ENCODE measurements at places on chromosomes 2 and 18.
A peak's percentile ranks its signal among the peaks of the same experiment; 100 is the strongest.

DNA sequence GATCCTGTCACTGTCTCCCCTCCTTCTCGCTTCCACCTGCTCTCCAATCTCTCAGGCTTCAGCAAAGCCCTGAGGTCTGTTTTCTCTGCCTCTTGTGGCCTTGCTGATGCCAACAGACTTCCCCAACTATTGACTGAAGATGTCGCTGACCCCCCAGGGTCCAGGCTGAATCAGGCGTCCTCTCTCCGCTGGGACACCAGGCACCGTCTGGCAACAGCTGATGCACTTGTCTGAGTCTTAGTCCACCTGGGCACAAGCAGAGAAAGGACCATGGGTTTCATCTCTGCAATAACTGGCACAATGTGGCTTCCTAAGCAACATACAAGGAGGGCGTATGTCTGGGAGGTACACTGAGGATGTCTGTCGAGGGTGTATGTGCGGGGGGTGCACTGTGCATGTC lies 248.7 kb upstream of the MYT1L start:
- no peak for DNase-seq

- DNase-seq = no peak
Measured at GRCh38 chr2:67046591-67046990, 350.5 kb upstream of the ETAA1 start.

DNA sequence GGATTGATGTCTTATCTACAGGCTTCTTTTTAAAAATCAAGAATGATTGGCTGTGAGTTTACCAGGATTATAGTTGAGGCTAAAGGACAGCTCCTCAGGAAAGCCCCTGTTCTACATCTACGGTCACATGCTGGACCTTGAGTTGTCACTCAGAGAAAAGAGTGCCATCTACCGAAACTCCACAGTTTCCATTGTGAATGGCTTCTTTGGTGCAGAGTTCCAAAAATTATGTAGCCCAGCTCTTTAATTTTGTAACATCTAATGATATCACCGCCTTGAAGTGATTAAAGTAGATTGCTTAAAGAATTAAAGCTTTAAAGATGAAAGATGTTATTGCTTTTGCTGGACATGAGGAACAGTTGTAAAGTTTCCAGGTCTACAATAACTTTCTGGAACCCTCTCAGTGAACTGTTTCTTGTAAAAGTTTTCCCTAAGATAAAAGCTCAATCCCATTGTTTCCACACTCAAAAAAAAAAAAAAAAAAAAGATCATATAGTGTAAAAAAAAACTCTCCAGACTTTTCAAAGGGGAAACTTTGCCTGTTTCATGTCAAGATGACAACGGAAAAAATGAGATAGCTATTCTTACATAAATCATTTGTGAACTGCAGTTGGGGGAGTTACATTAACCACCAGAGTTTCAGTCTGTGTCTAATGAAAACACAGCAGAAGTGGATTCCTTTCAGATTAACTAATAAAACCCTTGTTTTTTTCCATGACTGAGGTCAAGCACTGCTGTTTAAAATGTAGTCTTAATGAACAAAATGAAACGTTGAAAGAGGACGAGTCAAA lies 4.3 kb downstream of the COL3A1 start:
- DNase-seq = no peak

DNA sequence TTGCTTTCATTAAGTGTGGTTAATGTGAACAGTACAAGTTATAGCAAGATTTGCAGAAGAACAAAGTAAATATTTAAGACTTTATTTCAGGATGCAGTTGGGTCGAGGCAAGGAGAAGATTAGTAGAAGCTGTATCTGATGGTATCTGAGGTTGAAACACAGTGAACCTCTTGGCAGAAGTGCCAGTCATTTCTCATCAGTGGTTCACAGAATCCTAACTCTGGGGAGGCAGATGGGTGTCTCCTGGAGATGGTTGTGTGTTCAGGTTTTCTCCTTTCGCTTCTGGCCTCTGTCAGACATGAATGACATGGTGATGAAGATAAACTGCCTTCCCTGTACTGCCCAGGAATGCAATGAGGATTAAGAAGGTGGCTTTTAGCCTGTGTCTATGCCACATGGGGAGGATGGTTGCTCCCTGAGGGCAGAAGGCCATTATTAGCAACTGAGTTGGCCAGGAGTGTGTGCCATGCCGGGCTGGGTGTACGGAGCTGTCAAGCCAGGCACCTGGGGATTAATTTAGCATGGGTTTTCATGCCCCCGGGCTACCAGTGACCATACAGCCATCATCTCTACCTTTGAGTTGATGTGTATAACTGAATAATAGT lies 28.0 kb downstream of the MGAT5 start:
- DNase-seq = no peak

DNA sequence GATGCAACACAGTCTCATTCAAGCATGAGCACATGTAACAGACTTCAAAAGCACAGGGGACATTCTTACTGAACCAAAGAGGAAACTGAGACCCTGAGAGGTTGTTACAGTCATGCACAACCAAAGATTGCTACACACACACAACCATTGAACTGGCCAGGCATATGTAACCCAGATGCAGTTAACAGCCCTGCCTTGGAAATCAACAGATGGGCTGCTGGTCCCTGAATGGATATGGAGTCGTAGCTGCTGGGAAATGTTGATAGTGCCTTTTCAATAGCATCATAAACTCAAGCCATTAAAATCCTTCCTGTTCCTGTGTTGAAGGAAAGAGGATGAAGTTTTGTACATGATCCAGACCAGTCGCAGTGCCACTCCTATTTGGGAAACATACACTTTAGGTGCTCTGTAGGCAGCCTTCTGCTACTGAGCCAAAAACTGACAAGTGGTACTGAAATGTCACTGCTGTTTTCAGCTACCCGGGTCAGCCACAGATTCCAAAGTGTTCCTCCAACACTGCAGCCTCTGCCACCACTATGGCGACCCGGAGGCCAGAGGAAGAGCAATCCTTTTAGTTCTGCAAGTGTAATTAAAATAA lies 143.9 kb downstream of the CCBE1 start:
- DNase-seq = no peak

- DNase-seq = no peak
Measured at GRCh38 chr18:55031979-55032378, 72.7 kb upstream of the CCDC68 start.

- DNase-seq = no peak
Measured at GRCh38 chr18:13530033-13530878, 196.1 kb downstream of the FAM210A start.

GRCh38 chr2:34828481-34828880 lies 1229.4 kb upstream of the FAM98A start:
- no peak for DNase-seq

DNA sequence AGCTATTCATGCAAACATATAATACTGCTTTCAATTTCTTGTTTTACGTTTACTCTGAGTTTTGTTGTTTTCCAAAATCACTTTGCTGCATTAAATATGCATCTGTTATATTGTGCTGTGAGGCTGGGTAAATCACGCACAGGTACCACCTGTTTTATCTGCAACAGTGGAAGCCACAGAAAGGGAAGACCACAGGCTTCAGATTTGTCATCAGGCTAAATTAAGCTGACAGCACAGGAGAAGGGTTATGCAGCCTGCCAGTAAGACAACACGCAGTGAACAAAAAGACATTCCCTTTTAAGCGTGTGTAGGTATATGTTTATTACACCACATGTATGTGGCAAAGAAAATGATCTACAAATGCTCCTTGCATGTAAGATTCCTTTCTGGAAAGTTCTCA lies 38.2 kb downstream of the ZNF516 start:
- DNase-seq = no peak

DNA sequence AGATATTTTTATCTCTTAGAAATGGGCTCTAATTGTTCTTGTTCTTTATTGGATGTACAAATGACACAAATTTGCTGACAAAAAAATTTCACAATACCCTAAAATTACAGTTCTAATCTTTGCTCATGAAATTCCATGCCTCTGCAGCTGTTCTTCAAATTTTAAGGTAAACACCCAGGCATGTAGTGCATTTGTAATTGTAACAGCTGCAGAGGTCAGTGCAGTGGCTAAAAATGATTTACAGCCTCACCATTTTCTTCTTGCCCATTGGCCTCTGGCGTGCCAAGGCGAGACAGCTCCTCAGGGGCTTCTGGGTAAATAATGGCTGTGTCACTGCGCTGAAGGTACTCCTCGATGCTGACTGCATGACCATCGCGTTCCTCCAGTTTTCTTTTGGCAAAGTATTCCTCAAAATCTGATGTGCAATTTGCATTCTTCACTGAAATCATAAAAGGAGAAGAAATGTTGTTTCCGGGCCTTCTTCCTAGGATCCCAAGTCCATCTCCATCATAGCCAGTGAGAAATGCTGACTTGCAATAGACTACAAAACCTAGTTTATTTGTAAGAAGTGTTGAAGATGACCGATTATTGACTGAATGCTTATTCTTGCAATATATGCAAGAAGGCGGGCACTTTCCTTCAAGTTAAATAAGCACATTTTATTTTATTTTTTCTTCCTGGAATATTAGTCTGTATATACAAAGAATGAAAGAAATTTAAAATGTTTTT lies 115.2 kb downstream of the ZEB2 start:
- DNase-seq = no peak

- DNase-seq = no peak
Measured at GRCh38 chr2:204220896-204221295, 284.3 kb downstream of the ICOS start.

GRCh38 chr18:77123320-77124231 lies 9.0 kb downstream of the MBP start:
- no peak for DNase-seq

DNA sequence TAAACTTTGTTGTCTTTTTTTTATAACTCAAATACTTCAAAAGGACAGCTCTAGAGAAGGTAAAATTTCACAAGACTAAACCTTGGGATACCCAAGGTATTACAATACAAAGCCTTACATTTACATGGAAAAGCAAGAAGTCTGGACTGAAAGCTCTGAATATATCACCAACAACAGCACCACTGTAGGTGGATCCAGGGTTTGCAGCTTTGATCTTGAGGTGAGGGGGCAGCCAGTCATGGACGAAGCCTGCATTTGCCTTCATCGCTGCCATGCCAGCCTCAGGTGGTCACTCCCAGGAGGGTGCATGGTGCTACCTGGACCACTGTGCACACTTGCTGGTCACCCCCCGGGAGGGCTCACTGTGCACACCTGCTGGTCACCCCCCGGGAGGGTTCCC lies 36.6 kb downstream of the RBFA start:
- no peak for DNase-seq

DNA sequence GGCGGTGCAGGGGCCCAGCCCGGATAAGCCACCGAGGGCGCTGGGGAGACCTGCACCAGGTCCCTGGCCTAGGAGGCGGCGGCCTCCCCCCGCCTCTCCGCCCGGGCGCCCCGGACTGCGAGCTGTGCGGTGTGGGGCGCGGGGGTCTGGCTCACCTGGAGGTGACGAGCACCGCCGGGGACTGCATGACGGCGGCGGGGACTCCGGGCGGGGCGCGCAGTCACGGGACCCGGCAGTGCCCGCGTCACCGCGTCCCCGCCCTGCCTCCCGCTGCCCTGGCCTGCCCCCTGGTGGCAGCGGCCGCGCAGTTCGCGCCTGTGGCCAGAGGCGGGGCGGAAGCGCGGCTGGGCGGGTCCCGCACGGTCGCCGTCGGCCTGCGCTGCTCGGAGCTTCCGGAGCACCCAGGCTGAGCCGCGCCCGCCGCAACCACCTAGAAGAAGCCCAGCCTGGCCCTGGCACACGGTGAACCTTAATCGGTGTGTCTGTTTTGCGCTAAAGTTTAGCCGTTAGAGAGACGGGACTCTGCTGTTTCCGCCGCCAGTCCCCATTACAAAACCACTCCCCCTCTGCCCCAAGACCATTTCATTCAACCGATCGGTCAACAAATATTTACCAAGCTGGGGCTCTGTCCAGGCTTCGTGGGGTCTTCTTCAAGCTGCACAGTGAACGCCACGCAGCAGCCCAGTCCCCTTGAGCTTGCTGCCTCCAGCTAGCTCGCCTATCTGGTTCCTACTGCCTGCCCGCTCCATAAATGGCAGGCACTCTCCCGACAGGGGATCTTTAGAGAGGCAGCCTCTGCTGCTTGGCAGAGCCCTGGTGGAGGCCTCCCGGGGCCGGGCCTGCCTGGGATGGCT lies at the start of gene HS1BP3:
TSS of gene HS1BP3 (minus strand) at position 222 of the 854 bp plus-strand sequence. CDS start at position 187, 35 bp downstream.
- DNase-seq = peak; percentile 88

DNA sequence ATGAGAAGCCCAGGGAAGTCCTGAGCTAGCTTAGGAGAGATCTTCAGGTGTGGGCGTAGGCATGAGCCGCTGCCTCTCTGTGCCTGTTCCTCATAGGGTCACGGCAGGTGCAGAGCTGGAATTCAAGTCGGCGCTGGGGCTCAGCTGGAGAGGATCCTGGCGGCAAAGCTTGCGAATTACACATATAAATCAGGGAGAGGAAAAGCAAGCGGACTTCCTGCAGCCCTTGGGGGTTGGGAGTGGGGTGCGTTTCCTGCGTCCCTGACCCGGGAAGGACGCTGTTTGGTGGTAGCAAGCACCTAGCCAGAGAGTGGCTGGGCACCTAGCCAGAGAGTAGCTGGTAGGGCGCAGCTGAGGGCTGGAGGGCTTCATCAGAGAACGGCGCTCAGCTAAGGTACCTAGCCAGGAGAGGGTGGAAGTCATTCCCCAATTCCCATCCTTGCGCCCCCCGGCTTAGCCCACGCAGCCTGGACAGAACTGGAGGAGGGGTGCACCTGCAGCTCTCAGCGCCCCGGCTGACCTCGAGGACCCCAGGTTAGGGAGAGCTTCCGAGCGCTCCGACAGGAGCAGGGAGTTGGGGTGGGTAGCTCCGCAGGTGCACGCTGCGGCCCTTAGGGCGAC lies 459 bp upstream of the EFR3B start:
- peak; percentile 55 for DNase-seq

DNA sequence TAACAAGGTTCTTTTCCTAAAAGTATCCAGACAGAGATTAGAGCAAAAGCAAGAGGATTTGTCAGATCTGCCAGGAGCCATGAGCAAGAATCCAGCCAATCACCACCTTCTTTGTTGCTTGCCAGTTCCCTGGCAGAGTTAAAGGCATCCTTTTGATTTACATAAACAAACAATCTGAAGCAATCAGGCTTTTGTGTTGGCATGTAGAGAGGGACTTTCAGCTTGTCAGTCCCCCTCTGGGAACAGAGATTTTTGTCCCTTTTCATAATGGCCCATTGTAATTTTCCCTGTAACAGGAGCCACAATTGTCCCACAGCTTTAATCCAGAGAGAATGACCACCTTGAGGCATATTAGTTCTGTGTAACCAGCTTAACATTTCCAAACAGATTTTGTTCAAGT lies at the start of gene ERMN:
TSS of gene ERMN (minus strand) at position 39 of the 400 bp plus-strand sequence. CDS start 182 bp downstream, outside the sequence.
- no peak for DNase-seq

DNA sequence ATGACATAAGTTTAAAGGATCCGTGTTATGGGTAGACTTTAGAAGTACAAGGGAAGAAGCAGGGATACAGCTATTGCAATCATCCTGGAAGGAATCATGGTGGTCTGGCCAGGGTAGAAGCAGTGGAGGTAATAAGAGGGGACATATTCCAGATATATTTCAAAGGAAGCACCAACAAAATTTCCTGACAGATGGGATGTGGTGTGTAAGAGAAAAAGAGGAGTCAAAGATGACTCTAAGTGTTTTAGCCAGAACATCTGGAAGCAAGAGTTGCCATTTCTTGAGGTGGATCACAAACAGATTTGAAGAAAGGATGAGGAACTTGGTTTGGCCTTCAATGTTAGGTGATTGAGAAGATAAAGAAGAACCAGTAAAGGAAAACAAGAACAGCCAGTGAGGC lies 133.1 kb upstream of the CTAGE1 start:
- no peak for DNase-seq

- DNase-seq = no peak
Measured at GRCh38 chr2:58788402-58788801, 547.3 kb upstream of the FANCL start.

GRCh38 chr18:62625019-62625418 lies 90.3 kb upstream of the PHLPP1 start:
- DNase-seq = no peak

Measured in inflammatory macrophage (primary cell).